ENCODE measurements at places on chromosomes 13 and 19.

DNA sequence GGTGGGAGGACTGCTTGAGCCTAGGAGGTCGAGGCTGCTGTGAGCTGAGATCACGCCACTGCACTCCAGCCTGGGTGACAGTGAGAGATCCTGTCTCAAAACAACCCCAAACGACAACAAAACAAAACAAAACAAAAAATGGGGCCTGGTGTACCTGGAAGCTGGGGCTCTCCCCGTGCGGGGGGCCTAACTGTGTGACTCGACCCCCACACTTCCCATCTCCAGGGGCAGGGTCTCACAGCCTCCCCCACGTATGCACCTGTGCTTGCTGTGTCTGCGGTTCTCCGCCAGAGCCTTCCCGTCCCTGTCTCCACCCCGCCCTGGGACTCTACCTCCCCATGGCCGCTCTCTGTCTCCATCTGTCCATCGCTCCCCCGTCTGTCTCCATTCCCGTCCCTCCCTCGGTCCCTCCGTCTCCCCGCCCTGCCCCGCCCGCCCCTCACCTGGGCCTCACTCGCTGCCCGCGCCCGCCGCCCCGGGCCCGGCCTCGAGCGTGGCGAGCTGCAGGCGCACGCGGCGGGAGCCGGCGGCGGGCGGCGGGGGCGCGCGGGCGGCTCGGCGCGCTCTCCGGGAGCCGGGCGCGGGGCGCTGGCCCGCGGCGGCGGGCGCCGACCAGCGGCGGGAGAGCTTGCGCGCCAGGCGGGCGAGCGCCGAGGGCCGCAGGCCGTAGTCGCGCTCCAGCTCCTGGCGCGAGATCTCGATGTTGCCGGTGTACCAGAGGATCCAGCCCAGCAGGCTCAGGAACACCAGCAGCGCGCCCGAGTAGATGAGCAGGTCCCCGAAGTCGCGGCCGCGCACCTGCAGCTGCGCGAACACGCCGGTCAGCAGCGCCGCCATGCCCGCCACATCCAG, 587 bp downstream of the TMEM238 start:
- no peak for DNase-seq

DNA sequence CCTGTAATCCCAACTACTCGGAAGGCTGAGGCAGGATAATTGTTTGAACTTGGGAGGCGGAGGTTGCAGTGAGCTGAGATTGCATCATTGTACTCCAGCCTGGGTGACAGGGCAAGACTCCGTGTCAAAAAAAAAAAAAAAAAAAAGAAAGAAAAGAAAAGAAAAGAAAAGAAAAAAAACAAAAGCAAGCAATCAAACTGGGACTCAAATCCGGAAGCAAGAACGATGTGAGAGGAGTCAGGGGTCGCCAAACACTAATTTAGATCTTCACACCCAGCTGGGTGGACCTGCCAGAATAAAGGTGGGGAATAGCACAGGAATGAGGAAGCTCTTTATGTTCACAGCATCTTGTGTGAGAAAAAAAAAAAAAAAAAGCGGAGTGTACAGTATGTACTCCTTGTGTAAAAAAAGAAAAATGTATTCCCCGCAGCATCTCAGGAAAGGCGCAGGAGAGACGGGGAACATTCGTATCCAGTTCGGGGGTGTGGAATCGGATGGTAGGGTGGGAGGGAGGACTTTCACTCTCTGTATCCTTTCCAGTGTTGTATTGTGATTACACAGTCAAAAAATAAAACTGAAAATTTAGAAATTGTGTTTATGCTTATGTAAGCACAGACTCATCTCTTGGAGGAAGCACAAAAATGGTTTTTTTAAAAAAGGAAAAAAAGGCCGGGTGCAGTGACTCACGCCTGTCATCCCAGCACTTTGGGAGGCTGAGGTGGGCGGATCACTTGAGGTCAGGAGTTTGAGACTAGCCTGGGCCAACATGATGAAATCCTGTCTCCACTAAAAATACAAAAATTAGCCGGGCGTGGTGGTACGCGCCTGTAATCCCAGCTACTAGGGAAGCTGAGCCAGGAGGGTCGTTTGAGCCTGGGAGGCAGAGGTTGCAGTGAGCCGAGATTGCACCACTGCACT, 7.6 kb downstream of the DNAJB1 start:
- no peak for DNase-seq

- no peak for DNase-seq
These were observed 1.2 kb downstream of the DLL3 start for GRCh38 chr19:39499932-39500331.

- DNase-seq: no peak
These were observed 48.4 kb upstream of the ZNRF4 start for GRCh38 chr19:5406816-5407215.

DNA sequence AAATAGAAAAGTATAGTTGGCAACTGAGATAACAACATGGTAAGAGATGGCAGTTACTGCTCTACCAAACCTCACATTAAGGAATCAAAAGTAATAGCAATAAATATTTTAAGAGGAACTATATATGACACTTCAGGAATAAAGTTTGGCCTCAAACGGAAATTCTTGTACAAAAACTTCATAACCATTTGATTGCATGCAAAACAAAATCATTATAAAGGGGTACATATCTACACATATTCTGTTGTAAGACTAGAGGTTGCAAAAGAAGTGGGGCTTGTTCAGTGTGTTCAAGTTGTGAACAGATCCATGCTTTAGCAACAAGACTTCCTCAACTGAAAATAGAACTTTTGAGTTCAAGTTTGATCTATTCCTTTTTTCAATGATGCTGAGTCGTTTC, 133.5 kb upstream of the MIR17HG start:
- DNase-seq: no peak

DNA sequence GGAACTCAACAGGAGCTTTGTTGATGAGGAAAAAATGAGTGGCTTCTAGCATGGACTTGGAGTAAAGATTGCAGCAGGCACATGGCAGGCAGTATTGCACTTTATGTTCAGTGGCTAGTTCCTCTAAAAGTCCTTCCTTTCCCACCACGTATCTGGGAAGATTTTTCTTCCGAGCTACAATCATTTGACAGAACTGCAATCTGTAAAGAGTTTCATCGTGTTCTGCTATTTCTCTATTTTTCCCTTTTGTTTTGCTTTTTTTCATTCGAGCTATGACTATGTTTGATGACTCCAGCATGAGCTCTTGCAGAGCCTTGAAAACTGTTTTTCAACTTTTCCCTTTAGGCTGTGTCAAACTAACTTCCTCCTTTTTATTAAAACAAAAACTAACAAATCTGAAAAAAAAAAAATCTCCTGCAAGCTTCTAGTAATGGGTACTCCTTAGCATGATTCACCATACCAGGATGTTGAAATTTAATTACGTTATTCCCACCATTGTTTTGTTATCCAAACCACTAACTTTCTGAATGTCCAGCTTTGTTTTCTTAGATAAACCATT, 12.3 kb downstream of the CLDN10 start:
- no peak for DNase-seq
